ENCODE measurements at places on chromosomes 3 and 15.

GRCh38 chr3:83035704-83036010 lies 1274.2 kb upstream of the GBE1 start:
- DNase-seq, result no peak

GRCh38 chr15:42736178-42736792 lies 643 bp downstream of the CDAN1 start:
- no peak for DNase-seq

DNA sequence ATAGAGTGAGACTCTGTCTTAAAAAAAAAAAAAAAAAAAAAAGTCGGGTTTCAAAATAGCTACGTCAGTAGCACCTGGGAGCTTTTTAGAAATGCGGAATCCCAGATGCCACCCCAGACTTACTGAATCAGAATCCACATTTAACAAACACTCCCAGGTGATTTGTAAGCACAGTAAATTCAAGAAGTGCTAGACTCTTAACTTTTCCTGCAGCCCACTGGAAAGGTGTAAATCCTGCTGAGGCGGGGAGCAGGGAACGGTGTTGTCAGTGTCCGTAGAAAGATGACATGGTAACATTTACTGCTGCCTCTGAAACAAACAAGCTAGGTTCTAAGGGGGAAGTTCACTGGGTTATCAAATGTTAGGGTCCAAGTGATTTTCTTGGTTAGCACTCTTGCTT lies 2.4 kb upstream of the AKAP13 start:
- DNase-seq, result no peak

DNA sequence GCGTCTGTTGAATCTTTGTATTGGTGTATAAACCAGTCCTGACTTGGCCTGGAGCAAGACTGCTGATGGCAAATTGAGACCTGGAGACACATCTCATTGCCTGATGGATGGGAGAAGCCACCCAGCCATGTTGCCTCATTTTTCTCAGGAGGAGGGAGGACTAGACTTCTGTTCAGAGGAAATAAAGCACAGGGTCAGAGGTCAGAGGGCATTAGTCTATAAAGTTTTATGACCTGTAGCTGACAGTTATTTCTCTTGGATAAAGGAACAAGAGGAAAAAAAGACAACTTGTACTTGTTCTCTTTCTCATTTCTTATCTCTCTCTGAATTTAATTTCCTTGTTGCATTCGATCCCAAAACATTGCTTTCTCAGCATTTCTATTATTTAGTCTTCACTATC lies 775.9 kb downstream of the SQOR start:
- DNase-seq, result no peak

DNA sequence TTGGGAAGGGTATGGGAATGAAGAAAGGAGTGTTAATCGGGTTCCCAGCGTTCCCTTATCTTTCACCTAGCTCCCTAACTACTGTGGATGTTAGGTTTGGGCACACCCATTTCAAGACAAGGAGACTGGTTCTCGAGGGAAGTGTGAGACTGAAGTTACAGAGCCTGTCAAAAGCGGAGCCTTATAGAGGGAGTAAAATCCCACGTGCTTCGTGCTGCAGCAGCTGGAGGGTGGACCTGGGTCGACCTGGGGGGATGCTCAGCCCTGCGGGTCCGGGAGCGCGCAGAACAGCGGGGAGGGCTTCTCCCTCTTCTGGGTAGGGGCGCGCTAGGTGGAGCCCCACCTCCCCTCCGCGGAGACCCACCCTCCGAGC lies 314 bp upstream of the TMED3 start:
- DNase-seq, result peak; percentile 2

- no peak for DNase-seq
Observed at GRCh38 chr15:23074684-23075083, 35.3 kb upstream of the TUBGCP5 start.

DNA sequence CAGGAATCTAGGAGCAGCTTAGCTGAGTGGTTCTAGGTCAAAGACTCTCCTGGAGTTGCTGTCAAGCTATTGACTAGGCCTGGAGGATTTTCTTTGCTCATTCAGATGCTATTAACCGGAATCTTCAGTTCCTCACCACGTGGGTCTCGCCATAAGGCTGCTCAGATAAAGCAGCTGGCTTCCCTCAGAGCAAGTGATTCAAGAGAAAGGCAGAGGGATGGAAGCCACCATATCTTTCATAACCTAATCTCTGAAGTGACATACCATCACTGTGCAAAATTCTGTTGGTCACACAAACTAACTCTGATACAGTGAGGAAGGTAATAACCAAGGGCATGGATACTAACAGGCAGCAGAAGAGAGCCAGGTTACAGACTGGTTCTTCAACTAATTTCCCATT lies 72.7 kb upstream of the FLNB start:
- DNase-seq, result no peak

DNA sequence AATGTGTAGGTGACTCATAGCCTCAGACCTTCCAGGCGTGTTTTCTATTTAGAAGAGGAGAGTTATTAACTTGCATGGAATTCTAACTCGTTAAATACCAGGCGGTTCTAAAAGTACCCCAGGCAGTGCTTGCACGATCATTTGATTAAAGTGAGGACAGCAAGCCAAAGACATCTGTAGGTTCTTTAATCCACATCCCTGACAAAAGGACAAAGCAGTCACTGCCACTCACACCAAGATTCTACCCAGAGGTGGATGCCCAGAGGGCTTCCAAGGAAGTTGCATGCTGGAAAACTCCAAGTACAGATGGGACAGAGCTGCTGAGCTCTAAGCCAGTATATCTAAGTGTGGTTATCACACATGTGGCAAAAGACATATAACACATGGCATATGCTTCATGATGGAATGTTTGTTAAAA lies 372.1 kb downstream of the ROBO2 start:
- DNase-seq, result no peak

- DNase-seq, result no peak
Observed at GRCh38 chr3:128532012-128532983, 39.3 kb upstream of the GATA2 start.

DNA sequence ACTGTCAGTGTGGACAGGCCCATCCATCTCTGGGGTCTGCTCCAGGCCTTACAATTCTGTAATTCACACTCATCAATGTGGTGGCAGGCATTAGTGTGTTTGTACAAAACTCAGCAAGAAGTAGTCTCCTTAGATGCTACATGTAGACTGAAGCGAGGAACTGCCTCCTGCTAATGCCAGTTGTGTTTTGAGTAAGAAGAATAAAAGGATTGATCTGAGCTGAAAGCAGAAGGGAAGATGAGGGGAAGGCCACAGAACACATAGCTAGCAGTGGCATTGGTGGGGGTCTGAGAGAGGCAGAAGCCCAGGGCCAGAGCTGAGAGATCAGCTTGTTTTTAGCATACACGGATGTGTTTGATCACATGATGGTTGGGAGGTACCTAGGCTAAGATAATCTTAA lies 144.1 kb downstream of the TIGIT start:
- no peak for DNase-seq

DNA sequence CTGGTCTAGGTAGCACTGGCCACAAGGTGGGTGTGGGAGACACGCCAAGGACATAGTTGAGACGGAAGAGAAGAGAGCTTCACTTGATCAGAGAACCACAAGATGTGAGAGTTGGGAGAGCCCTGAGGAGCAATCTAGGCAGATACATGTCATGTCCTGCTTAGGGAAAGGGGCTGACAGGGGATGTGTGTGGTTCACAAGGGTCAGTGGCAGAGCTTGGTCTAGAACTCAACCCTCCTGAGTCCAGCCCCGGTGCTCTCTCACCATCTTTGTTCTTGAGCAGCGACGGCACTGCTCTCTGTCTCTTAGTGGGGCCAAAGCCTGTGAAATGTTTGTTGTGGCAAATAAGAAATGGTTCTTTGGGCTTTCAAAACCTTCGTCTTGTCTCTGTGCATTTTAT lies 243.5 kb upstream of the ROPN1 start:
- no peak for DNase-seq

DNA sequence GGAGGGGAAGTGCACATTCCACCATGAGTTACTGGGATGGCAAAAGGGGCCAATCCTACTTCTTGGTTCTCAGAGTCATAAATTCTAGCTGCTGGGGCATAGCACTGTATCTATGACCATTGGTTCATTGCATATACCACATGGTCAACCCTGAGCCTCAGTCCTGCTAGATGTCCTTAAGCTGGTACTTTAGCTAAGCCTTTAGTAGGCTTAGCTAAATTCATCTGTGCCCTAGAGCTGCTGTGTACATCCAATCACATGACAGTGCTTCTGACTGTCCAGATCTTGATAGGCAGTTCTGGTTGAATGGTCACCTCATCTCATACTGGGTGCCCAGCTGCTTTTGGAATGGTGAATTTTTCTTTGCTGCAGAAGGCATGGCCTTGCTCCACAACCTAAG lies 8.2 kb downstream of the NDUFB4 start:
- no peak for DNase-seq

- DNase-seq, result no peak
Observed at GRCh38 chr3:196555295-196555694, 13.1 kb downstream of the WDR53 start.

DNA sequence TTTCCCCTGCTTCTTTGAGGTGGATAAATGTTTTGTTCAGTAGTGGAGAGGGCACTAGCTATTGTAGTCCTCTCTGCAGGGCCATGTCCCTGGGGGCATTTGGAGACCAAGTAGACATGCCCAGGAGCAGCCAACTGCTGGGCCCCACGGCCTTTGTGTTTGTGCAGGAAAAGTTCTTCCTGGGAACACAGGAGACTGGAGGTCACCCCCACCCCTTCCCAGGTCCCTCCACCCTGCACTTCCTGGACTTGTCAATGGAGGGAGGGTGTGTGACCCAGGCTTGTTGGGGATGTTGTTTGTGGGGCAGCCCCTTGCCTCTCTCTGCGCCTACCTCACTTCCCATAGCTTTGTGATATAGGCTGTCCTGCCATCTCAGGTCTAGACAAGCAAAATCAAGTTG lies 317.0 kb upstream of the LRRFIP2 start:
- DNase-seq, result no peak

DNA sequence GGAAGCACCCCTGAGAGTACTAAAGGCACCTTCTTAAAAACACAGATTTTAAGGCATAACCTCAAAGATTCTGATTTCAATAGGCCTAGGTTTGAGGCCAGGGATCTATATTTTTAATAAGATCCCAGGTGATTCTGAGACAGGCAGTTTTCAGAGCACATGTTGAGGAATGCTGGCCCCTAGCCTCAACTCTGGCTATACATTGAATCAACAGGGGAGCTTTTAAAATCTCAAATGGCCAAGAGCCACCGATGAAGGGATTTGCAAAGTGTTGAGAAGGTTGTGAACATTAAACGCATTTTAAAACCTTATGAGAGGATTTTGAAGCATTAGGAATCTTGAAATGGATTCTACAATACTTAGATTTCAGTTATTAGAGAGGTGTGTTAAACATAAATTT lies 268.8 kb upstream of the ARHGEF26 start:
- DNase-seq, result no peak

- no peak for DNase-seq
Observed at GRCh38 chr15:33526532-33526931, 215.8 kb downstream of the RYR3 start.

- no peak for DNase-seq
Observed at GRCh38 chr3:40844896-40845295, 320.1 kb downstream of the ZNF621 start.

GRCh38 chr3:41198526-41198925 lies 779 bp upstream of the CTNNB1 start:
- no peak for DNase-seq

- no peak for DNase-seq
Observed at GRCh38 chr3:187667526-187667925, 2.7 kb downstream of the SST start.

GRCh38 chr3:112973325-112974177 lies 1.4 kb downstream of the CD200R1 start:
- no peak for DNase-seq

DNA sequence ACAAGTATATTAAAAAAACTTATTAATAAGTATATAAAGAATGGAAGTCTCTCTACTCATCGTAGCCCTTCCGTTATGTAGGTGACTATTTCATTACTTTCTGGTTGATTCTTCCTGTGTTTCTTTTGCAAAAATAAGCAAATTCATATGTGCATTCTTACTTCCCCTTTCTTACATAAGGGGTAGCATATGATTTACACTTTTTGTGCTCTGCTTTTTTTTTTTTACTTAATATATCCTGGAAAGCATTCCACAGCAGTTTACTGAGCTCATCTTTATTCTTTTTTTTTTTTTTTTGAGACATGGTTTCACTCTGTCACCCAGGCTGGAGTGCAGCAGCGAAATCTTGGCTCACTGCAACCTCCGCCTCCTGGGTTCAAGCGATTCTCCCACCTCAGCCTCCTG lies 12.9 kb downstream of the SCAMP5 start:
- no peak for DNase-seq

GRCh38 chr3:126208606-126209256 lies 28.3 kb upstream of the ALDH1L1 start:
- DNase-seq, result peak; percentile 93

Data from HCEC 1CT (cell line).